ENCODE measurements at places on chromosomes 5 and 9. TPM values are rescaled to one million over a fixed set of nuclear protein-coding genes. Genes with fewer than 3 reads are reported as not detected.

Gene GABRB2
- total RNA-seq: not detected

Gene GALT
- 127 TPM for total RNA-seq

Gene CDH6
- not detected for total RNA-seq

Gene DIRAS2
- total RNA-seq: not detected

Gene OMD
- total RNA-seq: not detected

Gene TSLP
- total RNA-seq: 0.58 TPM

Gene IDNK
- 9.8 TPM for total RNA-seq
